ENCODE measurements at places on chromosomes 7 and 10.

GRCh38 chr7:123070702-123071286 is 75.3 kb upstream of the TAS2R16 start:
- no peak for DNase-seq

- DNase-seq: no peak
Observed at GRCh38 chr7:66281678-66282590, 76.8 kb downstream of the TPST1 start.

DNA sequence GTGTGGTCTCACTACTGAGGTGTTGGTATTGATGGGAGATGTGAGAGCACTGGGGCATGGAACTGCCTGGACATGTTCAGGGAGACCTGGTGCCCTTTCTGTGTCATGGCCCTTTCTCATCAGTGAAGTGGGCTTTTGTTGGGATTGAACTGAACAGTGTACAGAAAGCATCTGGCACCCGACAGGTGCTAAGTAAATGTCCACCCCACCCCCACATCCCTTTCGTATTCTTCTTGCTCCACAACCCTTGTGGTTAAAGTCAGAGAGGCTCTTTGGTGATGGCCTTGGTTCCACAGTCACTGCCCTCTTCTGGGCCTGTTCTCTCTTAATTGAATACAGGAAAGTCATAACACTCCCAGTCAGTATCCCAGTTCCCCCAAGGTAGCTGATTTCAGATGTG is 5.4 kb downstream of the NOM1 start:
- no peak for DNase-seq

GRCh38 chr10:6269953-6270867 is 67.5 kb downstream of the PFKFB3 start:
- peak; percentile 76 for DNase-seq

DNA sequence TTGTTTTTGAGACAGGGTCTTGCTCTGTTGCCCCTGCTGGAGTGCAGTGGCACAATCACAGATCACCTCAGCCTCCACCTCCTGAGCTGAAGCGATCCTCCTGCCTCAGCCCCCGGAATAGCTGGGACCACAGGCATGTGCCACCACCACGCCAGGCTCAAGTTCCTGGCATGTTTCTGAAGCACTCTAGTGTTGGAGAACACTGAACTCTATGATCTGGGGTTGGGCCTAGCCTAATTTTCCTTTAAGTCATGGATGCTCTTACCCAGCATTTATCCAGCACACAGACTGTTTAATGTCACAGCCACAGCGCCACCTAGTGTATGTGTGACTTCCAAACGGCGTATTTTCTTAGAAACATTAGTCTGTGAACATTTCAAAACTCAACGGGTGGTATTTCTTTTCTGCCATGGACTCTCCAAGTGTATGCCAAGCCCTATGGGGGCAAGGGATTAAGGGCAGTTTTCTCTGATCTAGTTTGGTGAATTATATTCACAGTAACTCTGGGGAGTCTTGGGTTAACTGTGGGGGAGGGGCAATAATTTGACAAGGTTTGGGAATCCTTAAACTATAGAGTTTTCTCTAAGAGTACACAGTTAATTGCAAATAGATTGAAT is 91.8 kb downstream of the CREM start:
- peak; percentile 86 for DNase-seq

DNA sequence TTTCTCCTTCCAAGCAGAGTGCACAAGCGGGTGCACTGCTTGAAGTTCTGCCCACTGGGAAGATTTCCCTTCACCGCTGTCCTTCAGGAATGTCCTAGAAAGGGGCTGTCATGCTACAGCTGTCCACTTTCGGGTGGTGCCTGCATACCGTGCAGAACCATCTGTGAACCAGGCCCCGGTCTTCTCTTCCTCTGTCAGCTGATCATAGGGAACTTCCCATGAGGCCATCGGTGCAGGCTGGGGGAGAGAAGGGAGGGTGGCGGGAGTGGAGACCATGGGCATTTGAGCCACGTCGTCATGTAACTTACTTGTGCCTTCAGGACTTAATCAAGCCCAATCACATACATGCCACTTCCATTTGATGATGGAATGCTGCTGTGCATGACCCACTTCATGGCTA is 111.6 kb downstream of the NKX6-2 start:
- DNase-seq: no peak

- no peak for DNase-seq
Observed at GRCh38 chr10:78338717-78339116, 305.1 kb downstream of the RPS24 start.

- no peak for DNase-seq
Observed at GRCh38 chr7:156434706-156435105, 205.9 kb upstream of the RNF32 start.

DNA sequence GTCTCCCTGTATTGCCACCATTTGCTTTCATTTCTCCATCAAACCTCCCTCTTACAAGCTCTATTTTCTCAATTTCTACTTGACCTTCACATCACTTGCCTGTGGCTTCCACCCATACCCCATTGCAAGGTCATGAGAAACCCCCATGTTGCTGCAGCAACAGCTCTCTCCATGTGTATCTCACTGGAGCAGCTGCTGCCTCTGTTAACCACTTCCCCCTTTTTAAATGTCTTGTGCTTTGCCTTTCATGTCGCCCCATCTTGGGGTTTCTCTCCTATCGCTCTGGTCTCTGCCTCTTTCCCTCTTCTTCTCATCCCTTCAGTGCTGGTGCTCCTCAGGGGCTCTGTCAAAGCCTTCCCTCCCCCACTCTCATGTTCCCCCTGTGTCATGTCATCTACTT is 148.8 kb downstream of the CHN2 start:
- peak; percentile 17 for DNase-seq

DNA sequence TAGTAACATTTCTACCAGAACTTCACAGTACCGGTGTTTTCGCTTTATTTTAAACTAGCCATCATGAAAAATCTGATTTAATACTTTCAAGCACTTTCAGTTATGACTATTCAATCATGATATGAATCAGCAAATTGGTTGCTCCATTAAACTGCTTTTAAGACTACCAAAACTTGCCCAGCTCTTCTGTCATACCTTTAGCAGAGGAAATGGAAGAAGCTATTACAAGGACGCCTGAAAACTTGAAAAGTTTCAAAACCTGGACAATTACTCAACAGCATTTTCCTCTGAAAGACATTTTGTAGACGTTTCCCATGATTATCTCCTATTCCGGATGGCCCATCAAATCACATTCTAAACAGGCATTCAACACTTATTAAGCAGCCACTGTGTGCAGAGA is 2.0 kb downstream of the JAZF1 start:
- DNase-seq: no peak

GRCh38 chr7:42029405-42029804 is 207.6 kb downstream of the GLI3 start:
- DNase-seq: no peak

DNA sequence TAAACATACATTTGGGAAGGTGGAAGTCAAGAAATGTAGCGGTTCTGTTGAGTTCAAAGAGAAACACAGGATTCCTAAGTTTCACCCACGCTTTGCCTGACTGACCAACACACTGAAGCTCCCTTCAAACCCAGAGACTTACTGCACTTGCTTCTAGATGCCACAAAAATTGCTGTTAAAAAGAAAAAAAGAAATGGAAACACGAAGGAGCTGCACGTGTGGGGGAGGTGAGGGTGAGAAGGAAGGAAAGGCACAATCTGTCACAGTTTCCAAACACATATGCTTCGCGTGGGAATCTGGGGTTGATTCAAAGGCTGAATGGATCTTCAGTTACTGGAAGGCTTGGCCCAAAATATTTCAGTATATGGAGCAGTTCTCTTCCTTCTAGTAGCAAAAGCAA is 495.6 kb downstream of the DNAJB6 start:
- no peak for DNase-seq

DNA sequence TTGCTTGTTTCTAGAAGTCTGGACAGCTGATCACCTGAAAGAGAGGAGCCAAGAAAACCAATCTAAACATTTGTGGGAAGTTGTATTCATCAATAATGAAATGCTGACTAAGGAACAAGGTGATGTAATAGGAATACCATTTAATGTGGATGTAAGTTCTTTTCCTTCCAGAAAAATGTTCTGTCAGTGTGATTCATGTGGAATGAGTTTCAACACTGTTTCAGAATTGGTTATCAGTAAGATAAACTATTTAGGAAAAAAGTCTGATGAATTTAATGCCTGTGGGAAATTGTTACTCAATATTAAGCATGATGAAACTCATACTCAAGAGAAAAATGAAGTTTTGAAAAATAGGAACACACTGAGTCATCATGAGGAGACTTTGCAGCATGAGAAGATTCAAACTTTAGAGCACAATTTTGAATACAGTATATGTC is 39.8 kb upstream of the ZNF37A start:
- no peak for DNase-seq

DNA sequence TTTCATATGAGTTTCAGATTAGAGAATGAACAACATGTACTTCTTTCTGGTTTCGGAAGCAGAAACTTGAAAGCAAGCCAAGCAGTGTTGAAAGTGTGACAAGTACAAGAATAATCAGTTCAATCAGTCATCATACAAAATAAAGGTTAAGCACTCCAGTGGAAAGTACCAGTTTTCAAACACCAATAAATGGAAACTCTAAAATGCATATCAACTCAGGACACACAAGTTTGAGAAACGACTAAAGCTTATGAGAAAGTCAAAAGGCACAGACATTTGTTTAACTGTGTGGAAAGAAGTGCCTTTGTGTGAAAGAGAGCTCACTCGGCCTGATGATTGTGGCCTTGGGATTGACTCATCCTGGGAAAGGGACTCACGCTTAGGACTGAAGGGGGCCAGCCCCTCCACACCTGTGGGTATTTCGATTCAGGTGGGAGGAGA is 60.6 kb upstream of the AKR1C1 start:
- DNase-seq: no peak

GRCh38 chr7:30848121-30848855 is 63.4 kb upstream of the AQP1 start:
- DNase-seq: no peak

DNA sequence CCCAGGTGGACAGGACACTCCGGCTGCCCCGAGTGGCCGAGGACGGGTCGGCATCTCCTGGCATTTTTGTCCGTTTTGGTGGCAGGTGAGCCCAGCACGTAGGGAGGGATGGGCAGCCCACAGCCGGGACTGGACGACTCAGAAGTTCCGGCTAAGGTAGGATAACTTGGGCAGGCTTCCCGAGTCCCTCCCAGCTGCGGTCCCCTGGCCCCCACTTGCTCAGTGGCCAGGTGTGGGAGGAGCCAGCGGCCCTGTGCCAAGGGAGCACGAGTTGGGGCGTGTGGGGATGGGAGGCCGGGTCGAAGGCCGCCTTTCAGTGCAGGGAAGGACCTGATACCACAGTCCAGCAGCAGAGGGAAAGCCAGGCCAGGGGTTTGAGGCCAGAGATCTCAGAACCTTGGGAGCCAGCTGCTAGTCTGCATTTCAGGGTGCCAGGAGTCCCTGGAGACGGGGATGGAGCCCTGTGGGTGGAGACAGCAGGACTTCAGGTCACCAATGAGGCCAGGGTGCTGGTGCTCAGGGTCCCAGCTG is 58.5 kb downstream of the PWWP2B start:
- no peak for DNase-seq

GRCh38 chr7:954330-955238 is at the start of gene ADAP1:
Gene ADAP1 (minus strand): TSS chr7:954680. CDS start chr7:954477, 203 bp downstream.
- peak; percentile 65 for DNase-seq

GRCh38 chr10:103145046-103145445 is 48.0 kb downstream of the NT5C2 start:
- no peak for DNase-seq

GRCh38 chr7:142301299-142301698 is 43.4 kb upstream of the PRSS58 start:
- DNase-seq: no peak

GRCh38 chr7:74033372-74034311 is 5.7 kb downstream of the ELN start:
- no peak for DNase-seq
